ENCODE measurements at places on chromosomes 5 and 9. TPM values are rescaled to one million over a fixed set of nuclear protein-coding genes. Genes with fewer than 3 reads are reported as not detected.

The SLC34A1 gene
- not detected for total RNA-seq

The PIP5K1B gene
- total RNA-seq = not detected

The GNA14 gene
- total RNA-seq = not detected

The NUP155 gene
- 20.7 TPM for total RNA-seq

The SLC36A1 gene
- 10.5 TPM for total RNA-seq

Measured in A549 treated with CpdA at 1 μM for 4 hours (cell line).